HFFc6 (cell line): ENCODE measurements at places on chromosomes 7 and 10.
A peak's percentile ranks its signal among the peaks of the same experiment; 100 is the strongest.

GRCh38 chr10:89335226-89335625 lies 7.4 kb downstream of the IFIT3 start:
- no peak for DNase-seq

- no peak for DNase-seq
Observed at GRCh38 chr10:78260141-78260540, 226.5 kb downstream of the RPS24 start.

- DNase-seq: no peak
Observed at GRCh38 chr7:127910670-127911069, 120.6 kb downstream of the LRRC4 start.

GRCh38 chr7:98968621-98969020 lies 90.3 kb downstream of the TRRAP start:
- DNase-seq: no peak

DNA sequence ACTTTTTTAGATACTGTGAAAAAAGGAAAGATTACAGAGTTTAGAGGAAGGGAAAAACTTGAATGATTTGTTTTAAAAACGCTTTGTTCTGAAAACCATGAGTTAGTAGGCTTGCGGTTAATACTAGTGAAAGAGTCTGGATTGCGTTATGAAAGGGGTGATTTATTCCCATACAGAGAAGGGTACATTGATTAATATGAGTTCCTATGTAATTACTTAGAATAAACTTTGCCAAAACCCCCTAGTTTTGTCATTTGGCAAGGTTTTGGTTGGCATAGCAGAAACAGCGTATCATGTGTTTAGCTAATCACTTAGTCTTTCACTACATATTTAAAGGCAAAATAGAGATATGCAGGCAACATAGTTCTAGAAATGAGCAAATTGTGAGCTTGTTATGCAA lies 91.2 kb upstream of the POT1 start:
- DNase-seq: no peak

DNA sequence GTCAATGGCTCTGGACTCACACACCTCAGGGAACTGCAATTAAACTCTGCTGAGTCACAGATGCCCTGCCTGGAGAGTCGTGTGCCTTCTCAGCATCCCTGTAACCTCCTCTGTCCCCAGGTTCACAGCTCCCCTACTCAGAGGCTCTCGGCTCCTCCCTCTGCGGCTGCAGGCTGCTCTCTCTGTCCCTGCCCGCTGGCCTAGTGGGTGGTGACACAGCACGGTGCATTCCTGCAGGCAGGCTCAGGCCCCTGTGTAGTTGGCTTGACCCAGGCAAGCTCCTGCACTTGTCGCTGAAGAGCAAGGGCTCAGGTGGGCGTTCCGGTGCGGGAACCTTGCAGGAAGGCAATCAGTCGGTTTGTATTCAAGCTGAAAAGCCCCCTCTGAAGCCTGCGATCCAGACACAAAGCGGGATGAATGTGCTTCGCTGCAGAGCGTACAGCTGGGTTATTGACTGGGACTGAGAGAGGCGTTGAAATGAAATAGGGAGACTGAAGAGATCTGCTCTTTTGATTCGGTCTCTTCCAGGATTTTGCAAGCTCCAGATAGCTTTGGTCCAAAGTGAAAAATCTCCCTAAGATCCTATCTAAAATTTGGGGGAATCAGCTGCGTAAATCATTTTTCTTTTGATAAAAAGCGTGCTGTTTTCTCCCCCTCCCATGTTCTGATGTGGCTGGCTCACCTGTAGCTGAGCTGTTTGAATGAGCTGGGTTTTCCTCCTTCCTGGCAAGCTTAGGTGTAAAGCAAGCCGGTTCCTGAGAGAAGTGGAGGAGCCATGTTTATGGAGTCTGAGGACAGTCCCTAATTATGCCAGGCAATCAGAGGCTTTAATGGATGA lies 208.7 kb upstream of the PHYHIPL start:
- no peak for DNase-seq

- no peak for DNase-seq
Observed at GRCh38 chr10:24306507-24306875, 97.6 kb downstream of the KIAA1217 start.

DNA sequence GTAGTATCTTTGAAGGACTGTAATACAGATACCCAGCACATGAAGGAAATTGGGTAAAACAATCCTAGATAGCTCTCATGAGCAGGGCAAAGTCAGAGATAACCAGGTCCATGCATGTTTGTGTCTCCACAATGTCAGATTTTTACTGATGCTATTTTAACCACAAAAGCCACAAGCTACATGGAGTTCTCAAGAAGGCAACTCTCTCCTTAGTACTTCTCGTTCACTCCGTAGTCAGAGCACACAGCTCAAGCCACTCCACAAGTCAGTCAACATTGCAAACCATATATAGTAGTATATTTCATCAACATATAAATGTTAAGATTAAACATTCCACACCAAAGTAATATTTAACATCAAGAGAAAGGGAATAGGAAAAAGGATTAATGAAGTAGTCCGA lies 98.0 kb upstream of the PIK3CG start:
- DNase-seq: peak; percentile 42

GRCh38 chr7:51141451-51142003 lies 175.1 kb downstream of the COBL start:
- DNase-seq: peak; percentile 25

DNA sequence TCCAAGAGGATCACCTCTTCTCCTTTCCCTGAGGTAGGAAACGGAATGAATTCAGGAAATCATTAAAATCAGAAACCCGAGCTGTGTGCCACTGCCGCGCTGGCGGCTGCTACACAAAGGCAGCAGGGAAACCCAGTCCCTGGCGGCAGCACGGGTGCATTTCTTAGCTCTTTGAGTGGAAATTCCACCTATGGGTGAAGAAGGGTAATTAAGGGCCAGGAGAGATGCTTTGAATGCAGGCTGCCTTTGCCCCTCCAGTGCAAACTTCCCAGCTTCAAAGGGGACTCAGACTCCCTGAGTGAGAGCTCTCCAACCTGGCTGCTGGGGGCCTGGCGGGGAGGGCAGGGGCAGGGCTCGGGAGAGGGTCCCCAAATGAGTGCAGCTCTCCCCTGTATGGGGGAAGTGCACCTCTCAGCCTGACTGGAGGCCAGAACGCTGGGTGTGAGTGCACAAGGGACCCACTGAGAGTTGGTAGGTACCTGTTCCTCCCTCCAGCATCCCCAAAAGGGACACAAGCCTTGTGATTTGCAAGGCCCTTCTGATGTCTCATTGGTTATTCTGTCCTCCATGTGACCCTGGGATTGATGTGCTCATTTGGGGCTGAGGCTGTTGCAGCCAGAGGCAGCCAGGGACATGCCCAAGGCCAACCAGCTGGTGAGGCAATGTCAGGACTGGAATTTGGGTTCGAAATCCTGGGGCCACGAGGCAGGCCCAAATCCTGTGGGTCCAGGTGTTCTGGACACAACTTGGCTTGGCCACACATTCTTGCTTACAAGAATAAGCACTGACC lies 16.3 kb upstream of the ZMIZ1 start:
- no peak for DNase-seq

DNA sequence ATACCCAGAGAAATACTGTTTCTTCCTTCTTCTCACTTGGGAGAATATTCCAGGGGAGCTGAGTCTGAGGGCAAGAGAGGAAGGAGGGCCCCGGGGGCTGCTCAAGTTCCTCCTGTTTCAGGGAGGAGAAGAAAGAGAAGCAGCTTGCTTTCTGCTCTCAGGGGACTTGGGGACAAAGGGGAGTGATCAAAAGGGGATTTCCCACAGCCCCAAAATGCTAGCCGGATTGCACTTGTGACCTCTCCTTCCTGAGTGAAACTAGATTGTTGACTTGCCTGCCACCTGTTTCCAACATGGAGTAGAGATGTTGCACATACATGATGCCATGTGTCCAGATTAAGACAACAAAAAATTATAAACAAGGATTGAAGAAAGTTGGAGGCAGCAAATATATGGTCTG lies 28.7 kb upstream of the PDCD4 start:
- no peak for DNase-seq

DNA sequence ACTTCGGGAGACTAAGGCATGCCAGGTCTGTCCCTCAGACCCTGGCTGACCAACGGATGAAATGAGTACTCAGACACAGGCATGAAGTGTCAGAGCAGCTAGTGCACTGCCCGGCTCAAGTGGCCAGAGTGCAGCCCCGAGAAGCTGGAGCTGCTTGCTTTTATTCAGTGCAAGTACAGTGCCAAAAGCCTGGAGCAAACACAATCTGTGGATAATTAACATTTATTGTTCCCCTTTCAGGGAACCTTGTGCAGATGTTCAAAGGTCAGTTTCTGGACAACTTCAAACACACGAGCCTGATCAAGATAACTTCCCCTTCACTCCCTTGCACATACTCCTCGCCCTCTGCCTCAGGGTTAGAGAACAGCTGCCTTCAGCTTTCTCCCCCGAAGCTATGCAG lies 7.9 kb upstream of the ATE1 start:
- DNase-seq: no peak

- no peak for DNase-seq
Observed at GRCh38 chr10:133530506-133530905, 3.3 kb downstream of the CYP2E1 start.

DNA sequence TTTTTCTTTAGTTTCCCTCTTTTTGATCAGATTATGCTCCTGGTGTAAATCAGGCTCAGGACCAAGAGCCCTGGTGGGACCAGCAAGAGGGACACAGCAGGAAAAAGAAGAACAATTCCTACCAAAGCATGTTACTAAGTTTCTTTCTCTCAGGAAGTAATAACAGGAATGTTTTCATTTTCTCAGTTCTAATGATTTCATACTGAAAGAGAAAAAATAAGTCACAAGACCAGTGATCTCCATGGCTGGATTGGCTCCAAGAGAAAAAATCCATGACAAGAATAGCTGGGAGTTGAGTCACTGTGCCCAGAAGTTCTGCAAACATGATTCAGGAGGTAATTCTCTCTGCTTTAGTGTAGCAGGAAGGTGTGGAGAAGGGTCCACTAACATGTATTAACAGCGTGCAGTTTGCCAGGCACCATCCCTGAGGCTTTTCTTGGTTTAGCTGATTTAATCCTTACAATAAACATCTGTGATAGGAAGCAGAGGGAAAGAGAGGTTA lies 23.8 kb upstream of the IFIT2 start:
- DNase-seq: peak; percentile 96

- DNase-seq: no peak
Observed at GRCh38 chr7:114112806-114113205, 194.0 kb upstream of the PPP1R3A start.

DNA sequence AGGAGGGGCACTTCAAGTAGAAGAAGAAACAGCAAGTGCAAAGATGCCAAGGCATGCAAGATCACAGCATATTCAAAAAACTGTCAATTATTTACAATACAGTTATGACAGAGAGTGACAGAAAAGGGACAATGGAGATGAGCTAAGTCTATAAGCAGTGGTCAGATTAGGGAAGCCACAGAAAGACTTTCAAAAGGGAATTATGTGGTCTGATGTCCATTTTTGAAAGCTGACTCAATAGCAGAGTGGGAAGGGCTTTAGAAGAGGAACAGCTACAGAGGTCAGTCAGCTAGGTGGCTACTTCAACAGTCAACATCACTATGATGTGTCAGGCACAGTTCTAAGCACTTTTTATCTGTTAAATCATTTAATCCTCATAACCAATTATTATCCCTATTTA lies 45.2 kb upstream of the SPOCK2 start:
- peak; percentile 73 for DNase-seq

- DNase-seq: no peak
Observed at GRCh38 chr10:67156239-67156638, 230.4 kb downstream of the LRRTM3 start.

DNA sequence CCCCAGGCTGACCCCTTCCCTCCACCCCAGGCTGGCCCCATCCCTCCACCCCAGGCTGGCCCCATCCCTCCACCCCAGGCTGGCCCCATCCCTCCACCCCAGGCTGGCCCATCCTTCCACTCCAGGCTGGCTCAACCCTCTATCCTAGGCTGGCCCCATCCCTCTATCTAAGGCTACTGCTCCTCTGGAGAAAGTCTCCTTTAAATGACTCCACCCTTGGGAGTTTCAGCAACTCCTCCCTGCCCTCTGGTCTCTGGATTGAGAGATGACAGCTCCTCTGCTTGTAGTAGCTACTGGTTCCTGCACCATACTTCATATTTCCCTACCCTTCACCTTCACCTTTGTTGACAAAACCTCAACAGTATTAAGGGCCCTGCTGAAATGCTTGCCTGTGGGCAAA lies 8.5 kb downstream of the PRLHR start:
- no peak for DNase-seq

DNA sequence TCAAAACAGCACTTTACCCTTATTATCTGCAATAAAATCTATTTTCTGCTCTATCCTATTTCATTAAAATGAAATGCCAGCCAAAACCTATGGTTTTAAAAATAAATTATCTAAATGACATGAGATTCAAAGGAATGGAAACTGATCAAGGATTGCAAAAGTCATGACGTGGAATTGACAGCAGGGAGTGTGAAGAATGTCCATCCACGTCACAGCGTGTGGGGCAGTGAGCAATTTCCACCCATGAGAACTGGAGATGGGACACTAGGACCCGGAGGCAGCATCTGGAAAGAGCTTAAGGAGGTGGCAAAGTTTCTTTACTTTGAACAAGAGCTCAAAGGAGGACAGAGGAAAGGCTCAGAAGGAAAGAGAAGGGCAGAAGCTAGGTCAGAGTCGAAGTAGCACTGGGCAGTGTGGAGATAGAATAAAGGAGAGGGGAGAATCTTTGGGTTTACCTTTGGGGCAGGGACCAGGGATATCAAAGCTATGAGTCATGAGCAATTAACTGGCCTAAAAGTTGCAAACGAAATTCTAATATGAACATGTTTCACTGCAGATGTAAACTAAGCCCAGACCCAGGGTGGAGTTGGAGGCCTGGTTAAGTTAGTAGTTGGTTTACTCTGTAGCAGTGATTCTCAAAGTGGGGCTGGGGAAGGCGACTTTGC lies 24.9 kb upstream of the STK17A start:
- DNase-seq: no peak

DNA sequence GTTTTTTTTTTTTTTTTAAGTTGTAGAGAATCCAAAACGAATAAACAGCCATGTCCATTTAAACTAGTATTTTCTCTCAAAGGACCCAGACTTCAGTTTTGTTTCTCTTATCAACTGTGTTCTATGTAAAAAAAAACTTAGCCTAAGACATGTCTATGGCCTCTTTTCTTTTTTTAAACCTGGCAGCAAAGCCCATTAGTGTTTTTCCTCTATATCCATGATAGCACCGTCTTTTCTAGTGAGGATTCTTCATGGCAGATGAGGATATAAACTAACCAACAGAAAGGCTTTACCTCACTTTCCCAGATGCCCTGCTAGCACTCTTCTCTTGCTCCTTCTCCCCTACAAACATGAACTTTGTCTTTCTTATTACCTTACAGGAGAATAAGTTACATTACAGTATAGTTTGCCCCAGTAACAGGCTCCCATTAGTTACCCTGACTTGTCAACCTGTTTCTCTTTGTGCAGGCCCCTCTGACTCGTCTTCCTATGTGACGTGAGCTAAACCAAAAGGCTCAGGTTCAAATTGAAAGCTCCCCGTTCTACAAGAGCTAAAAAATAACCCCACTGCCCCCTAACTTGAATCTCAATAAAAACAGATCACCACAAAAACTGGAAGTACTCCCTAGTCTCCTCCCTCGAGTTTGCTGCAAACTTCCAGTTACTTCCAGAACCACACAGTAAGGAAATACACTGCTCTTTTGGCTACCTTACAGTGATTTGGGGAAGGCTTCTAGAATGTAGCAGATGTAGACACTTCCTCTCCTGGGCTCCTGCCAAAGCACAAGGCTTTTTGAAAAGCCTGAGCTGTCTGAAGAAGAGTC lies 20.1 kb downstream of the P4HA1 start:
- peak; percentile 53 for DNase-seq
